ENCODE measurements at places on chromosomes 4 and X. TPM values are rescaled to one million over a fixed set of nuclear protein-coding genes. Genes with fewer than 3 reads are reported as not detected.

Gene JCHAIN
- total RNA-seq = 4.0 TPM

Gene CCDC160
- total RNA-seq = not detected

Gene USP27X
- not detected for total RNA-seq

Gene INTS6L
- 11.9 TPM for total RNA-seq

Gene HPGD
- total RNA-seq = 4.2 TPM

Gene CSAG3
- not detected for total RNA-seq

Gene TCP11X2
- not detected for total RNA-seq

Gene CITED1
- total RNA-seq = not detected
